SW480 (cell line): ENCODE measurements at places on chromosomes 11 and 22.

- no peak for DNase-seq
Measured at GRCh38 chr22:24541681-24542515, 13.0 kb downstream of the GUCD1 start.

GRCh38 chr11:121249039-121249663 is 43.4 kb upstream of the SC5D start:
- DNase-seq, result peak; percentile 59

GRCh38 chr11:36718451-36718850 is 120.4 kb upstream of the RAG2 start:
- no peak for DNase-seq

- no peak for DNase-seq
Measured at GRCh38 chr22:29704528-29705285, 15.1 kb upstream of the CABP7 start.

GRCh38 chr11:70220920-70221319 is 17.8 kb downstream of the FADD start:
- DNase-seq, result no peak

DNA sequence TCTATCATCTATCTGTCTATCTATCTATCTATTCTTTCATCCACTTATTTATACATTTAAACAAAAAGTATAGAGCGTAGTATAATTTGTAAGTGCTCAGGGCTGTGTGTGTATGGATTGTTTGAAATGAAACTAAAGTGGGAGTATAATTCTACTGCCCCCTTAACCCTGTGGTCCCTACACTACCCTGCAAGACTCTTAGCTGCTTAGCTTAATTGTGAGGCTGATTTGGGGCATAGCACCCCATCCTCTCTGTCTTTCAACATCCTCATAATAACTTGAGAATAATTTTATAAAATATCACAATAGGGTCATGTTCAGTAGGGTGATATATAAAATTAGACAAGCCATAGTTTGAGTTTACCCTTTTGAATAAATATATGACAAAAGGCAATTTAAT is 11.6 kb downstream of the OR51B4 start:
- no peak for DNase-seq

DNA sequence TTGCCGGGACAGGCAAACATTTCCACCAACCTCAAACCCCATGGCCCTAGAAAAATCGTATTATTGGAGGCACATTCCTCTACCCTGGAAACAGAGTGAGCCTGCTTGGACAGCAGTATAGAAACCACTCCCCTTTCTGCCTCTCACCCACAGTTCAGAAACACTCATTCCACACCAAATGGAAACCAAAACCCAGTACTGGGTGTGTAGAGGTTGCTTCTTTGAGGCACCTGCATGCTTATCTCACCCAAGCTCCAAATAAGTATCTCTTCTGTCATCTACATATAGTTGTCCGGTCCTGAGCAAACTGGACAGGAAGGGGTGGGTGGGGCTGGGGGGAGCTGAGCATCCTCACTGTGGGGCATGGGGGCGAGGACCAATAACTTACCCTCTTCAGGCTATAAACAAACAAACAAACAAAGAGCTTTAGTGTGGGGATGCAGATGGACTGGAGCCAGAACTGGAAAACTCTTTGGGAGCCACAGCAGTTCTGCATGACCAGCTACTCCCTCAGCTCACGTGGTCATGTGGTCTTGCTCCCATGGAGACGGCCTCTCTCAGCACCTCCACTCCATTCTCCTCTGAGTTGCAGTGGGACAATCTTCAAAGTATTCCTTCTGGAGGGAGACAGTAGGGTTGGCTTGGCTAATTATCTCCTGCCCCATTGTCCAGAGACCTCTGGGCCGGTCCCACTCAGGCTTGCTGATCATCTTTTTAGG is 1.0 kb upstream of the PLAAT2 start:
- peak; percentile 68 for DNase-seq

DNA sequence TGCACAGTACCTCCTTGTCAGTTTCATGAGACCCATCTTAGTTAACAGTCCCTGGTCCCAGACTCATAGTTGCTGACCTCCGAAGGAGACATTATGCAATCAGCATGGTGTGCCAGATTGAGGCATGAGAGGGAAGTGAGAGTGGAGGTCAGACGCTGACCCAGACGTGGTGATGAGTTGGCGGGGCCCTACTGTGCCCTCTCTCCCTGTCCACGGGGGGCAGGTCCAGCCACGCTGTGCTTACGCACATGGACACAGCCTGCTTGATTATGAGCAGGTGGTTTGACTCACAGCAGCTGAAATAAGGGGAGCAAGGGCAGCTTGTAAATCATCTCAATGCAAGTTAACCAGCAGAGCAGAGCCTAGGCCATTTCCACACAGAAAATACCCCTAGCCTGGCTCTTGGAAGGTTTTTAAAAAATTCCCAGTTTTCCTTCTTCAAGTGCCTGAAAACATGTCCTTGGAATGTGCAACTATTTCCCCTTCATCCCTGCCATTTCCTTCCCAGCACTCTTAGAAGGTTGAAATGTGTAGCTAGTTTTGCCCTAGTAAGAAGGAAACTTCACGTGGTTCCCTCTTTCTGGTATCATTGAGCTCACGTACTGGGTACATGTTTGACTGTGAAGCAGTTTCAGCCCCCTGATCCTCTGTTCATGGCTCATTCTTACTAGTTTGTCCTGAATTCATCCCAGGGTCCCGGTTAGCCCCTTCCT is 122.6 kb upstream of the SORL1-AS1 start:
- DNase-seq, result no peak

DNA sequence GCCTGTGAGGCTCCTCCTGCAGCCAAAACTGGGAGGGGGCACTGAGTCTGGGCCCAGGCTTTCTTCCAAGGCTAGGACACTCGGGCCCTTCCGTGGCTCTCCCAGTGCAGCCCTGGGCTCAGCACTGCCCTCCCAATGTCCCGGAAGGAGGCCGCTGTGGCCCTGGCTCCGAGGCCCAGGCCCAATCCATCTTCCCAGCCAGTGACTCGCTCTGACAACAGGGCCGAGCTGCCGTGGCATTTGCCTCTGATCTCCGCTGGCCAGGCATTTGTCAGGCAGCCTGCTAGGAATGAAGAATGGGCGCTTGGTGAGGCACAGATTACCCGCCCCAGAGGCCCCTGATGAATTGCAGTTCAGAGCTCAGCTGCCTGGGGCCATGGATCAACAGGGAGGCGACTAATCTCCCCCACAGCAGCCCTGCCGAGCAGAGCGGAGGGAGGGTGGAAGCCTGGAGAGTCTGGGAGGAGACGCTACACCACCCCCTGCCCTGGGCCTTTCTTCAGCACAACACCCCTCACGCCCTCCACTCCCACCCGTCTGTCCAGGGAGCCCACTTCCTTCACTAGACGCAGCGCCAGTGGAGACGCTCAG is 8.3 kb downstream of the FXYD2 start:
- DNase-seq, result peak; percentile 59

- DNase-seq, result no peak
Measured at GRCh38 chr22:47309476-47309875, 547.0 kb downstream of the TBC1D22A start.

DNA sequence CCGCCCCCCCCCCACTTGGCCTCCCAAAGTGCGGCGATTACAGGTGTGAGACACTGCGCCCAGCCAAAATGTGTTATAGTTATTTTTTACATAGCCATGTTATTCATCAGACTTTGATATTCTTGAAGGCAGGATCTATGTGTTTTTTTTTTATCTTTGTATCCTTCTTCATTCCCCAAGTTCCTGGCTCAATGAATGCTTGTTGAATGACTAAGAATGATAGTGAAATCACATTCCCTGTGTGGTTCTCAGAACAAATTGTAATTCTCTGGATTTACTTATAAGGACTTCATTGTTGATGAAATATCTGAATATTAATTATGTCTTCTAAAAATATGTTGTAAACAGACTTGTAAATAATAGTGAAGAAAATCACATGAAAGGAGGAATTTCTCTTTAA is 33.5 kb downstream of the MMP7 start:
- no peak for DNase-seq

- no peak for DNase-seq
Measured at GRCh38 chr11:120124355-120124754, 13.6 kb downstream of the TRIM29 start.

GRCh38 chr11:95466416-95466815 is 235.4 kb upstream of the SESN3 start:
- DNase-seq, result no peak

- no peak for DNase-seq
Measured at GRCh38 chr11:21104641-21105040, 435.3 kb downstream of the NELL1 start.

DNA sequence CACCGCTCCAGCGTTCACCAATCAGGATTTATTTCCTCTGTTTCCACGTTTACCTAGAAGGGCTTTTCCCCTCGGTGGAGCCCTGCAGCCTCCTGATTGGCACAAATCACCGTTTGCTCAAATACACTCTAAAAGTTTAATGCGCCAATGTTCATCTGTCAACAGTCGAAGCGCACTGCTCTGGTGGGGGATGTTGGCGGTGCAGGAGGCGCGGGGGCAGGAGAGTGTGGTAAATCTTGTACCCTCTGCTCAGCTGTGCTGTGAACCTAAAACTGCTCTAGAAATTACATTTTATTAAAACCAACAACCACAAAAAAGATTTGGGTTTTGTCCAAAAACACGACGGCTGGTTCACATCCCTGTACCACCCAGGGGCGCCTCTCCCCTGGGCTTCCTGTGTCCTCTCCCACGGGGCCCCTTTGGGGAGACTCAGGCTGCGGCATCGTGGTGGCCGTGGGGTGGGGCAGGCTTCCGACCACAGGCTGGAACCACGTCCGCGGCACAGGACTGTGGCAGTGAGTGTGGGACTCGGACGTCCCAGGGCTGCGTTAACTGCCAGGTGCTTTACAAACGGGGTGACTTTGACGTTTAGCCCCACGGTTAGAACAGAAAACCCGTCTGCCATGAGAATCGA is 13.5 kb downstream of the TTLL8 start:
- no peak for DNase-seq

GRCh38 chr22:42905217-42905616 is 48.1 kb upstream of the ARFGAP3 start:
- DNase-seq, result no peak

- DNase-seq, result peak; percentile 42
Measured at GRCh38 chr11:84558085-84558905, 1068.8 kb downstream of the DLG2 start.

GRCh38 chr11:41118521-41118920 is 340.9 kb downstream of the LRRC4C start:
- no peak for DNase-seq

- DNase-seq, result no peak
Measured at GRCh38 chr11:2526808-2527381, 82.1 kb downstream of the KCNQ1 start.

- DNase-seq, result no peak
Measured at GRCh38 chr11:69498614-69499175, 17.2 kb downstream of the LINC01488 start.

DNA sequence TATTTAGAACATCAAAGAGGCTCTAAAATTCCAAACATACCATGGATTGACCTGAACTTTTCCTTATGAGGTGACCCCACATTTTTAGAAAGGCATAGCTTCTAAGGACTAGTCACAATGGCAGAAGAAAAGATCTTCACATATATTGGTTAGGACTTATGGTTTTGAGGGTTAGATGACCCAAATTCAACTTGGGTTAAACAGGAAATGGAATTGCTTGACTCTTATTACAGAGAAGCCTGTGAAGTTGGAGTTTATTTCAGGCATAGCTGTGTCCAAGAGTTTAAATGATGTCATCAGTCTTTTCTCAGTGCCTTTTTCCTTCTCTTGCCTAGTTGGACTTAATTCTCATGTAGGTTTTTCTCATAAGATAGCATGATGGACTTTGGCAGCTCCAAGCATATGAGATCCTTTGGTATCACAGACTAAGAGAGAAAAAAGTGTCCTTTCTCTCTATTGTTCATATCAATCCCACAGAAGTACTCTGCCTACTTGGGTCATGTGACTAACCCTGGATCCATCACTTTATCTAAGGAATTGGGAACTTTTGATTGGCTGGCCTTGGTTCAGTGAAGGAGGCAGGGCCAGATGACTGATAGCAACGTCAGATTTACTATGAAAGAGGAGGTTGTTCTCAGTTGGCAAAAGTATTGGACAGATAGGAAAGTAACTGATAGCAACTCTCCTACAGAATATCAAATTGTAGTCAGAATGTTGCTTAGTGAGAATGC is 17.3 kb upstream of the RAG1 start:
- DNase-seq, result peak; percentile 14

- DNase-seq, result no peak
Measured at GRCh38 chr11:36365907-36366306, 69.8 kb downstream of the PRR5L start.

DNA sequence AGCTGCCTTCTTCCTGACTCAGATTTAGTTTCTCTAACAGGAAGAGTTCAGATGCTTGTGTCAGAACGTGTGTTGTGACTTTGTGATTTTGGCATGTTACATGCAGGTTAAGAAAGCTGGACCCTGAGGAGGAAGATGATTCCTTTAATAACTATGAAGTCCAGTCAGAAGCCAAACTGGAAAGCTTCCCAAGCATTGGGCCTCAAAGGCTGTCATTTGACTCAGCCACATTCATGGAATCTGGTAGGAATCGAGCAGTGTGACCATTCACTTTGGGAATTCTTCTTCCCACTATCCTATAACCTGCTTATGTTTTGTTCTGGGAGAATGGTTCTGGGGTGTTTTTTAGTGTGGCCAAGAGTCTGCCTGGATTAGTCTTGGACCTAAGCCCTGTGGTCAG is 48.0 kb downstream of the CABIN1 start:
- no peak for DNase-seq

- DNase-seq, result no peak
Measured at GRCh38 chr11:93131709-93132108, 66.1 kb downstream of the SLC36A4 start.

DNA sequence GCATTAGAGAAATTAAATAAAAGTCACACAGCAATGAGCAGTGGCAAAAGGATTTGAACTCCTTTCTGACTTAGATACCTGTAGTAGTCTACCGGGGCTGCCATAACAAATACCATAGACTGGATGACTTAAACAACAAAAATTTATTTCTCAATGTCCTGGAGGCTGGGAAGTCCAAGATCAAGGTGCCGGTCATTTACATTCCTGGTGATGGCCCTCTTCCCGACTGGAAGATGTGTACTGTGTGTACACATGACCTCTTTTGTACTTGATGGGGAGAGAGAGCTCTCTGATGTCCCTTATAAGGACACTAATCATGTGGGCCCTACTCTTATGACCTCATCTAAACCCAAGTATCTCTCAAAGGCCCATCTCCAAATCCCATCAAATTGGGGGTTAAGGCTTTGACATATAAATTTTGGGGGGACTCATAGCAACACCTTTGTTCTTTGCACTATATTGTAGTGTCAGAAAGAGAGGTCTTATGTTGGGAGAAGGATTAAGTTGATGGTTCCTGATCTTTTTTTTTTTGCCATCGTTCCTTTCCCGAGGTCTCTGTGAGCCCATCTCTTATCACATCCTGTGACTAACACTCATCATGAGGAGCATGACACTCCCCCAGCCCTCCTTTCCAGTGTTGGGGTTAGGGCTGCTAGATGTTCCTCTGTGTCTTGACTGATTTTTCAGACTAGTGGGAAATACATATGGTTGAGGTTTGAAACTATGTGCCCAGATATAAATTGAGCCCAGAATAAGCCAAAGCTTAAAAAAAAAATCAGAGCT is 104.3 kb downstream of the TRAF6 start:
- DNase-seq, result no peak
